ENCODE measurements at places on chromosomes 7 and 10.

DNA sequence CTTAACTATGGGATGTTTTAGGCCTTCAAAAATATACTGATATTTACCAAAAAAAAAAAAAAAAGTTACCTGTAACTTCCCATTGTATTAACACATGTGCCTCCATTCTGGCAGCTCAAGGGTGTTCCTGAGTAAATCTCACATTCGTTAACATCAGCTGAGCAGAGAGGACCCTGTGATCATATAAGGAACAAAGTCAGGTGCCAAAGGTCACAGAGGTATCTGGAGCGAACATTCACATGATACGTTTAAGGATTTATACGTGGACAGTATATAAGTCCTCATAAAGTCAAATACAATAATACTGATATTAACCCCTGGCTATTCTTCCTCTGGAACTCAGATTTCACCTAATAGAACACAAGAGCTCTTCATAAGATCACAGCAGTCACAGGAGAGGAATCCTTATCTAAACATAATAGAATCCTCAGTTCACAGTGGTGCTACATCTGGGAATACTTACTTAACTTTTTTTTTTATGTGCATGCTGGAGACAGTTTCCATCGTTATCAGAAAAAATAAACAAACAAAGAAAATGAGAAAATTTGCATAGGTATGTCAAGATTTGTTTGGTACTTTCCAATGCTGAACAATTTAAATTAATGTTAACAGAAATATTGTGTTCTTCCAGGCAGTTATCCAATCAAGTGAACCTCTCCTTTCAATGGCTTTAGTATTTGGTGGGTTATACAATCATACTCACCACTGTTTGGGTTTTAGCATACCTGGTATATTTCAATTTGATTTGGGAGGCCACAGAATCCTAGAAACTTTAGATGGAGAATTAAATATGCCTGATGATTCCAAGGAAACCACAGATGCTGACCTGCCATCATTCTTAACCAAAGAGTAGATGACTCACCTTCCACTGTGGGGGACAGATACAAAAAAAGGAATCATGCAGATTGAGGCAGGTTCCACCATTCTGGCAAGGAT is 6.6 kb downstream of the CUBN start:
- DNase-seq, result no peak

DNA sequence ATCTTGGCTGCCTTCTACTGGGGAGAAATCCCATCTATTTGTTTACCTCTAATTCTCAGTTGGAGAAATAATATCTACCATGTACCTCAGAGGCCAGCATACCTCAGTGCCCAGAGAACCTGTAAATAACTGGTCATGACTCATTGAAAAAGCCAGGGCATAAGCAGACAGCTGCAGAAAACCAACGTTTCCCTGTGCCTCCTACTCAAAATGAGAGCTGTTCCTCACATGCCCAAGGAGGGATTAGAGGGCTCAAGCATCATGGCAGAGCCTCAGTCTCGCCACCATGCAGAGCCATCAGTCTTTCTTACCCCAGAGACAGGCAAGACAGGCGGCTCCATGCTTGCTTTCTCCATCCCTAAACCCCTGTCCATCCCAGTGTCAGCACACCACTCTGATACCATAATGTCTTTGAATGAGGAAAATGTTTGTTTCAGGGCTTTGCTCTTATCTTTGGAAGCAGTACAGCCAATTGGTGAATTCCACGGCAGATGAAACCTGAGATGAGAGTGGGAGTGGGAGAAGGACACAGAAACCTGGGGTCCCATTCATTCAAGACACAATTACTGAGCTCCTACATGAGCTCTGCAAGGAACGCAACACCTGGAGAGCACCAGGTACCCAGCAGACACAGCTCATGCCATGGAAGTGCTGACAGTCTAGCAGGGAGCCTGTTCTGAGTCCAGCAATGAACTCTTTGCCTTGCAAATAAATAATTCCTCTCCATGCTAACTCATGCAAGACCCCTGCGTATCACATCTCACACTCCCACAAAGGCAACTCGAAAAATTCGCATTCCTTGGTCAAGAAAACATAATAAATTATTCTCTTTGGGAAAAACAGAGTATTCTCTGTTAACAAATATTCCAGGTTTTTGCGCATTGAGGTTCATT is 21.1 kb downstream of the PON1 start:
- no peak for DNase-seq

DNA sequence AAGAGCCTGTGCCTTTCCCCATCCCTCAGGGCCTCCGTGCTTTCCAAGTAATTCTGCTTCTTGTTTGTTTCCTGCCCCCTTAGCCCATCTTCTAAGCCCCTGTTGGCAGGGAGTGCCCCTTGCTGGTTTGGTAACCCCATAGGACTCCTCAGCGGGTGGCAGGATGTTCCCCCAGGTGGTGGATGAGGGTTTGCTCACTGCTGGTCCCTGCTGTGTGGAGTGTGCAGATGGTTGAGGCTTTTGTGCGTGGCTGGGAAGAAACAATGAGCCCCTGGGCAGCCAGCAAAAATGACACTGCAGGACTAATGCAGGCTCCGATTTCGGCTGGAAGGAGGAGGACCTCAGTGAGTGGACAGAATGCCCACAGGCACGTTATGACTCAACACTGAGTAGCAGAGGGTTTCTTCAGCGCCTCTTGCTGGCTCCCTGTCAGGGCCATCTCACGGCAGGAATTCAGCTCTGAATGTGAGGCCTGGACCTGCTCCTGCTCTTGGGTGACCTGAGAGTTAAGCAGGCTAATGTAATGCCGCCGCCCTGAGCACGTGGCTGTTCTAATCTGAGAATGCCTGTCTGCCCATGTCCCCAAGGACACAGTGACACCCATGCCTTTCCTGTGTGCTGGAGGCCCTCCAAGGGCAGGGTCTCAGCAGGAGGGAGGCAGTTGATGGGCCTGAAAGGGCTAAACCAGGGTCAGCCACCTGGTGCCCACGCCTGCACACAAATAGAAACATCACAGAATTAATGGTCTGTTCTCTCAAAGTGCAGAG is 16.6 kb downstream of the BAG3 start:
- DNase-seq, result peak; percentile 35

- no peak for DNase-seq
Measured at GRCh38 chr10:110481919-110482318, 15.8 kb upstream of the DUSP5 start.

GRCh38 chr7:34036972-34037792 is 131.8 kb downstream of the BMPER start:
- no peak for DNase-seq

DNA sequence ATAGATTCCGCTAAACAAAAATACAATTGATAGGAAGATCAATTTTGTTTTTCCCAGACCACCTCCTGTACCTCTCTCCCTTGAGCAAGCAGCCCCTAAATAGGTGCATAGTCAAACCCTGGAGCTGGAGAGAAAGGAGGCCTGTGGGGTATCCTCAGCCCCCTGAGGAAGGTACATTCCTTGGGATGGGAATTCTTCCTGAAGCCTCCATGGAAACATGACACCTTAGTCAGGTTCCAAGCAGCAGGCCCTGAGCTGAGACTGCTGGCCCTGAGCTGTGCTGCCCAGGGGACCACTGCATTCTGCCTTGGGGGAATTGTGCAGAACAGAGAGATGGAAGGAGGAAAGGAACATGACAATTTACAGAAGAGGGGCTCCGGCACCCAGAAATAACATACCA is 7.4 kb downstream of the HNRNPF start:
- DNase-seq, result no peak

GRCh38 chr7:26937939-26938623 is 73.7 kb upstream of the SKAP2 start:
- no peak for DNase-seq

DNA sequence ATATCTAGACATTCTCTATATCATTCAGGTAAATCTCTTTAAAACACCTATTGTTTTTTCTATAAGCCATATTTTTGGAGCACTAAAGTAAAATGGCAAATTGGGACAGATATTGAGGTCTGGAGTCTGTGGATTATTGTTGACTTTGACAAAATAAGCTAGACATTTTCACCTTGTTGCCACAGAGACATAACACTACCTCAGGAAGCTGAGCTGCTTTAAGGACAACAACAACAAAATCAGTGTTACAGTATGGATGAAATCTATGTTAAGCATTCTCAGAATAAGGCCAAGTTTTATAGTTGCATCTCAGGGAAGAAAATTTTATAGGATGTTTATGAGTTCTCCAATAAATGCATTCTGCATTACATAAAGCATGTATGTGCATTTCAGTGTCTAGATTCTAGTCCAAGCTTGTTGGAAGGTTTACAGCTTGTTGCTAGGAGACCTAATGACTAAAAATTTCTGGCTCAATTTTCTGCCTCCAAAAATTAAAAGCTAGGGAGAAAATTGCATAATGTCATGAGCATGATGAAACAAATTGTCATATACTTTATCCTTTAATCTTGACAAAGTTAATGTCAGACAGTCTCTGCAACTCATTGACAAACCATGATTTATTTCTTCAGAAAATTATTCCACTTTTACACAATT is 18.3 kb downstream of the LIPM start:
- DNase-seq, result no peak

- no peak for DNase-seq
Measured at GRCh38 chr7:16232273-16232672, 189.1 kb downstream of the CRPPA start.

DNA sequence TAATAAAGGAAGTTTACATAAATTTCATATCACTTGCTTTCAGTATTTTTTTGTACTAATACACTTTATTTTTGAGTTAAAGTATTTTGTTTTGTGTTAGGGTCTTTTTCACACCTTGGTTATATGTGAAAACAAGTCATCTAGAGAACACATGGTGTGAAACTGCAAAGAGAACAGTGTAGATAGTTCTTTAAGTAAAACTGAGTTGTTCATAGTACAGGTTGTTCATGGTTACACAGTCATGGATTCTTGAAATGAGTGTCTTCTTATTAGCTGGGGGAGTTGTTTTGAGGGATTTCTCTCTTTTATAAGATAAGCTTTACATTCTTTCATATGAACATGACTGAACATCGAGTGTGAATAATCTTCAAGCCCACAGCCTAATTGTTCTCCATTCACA is 244.2 kb downstream of the THSD7A start:
- no peak for DNase-seq

DNA sequence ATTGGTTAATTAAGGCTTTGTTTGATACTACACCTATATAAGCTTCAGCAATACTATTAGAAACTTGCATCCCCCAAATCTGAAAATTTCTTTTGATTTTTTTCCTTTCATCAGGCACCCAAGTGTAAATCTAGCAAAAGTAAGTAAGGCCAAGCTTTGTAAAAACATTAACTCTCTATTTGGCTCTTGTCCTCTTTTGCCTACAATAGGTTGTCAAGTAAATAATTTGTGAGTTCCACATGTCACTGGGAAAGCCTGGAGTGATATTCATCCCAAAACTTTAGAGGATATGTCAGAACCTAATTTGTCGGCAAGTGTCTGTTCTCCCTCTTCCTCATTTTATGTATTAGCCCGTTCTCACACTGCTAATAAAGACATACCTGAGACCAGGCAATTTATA is 492.4 kb downstream of the IPMK start:
- DNase-seq, result no peak

Data from hematopoietic multipotent progenitor cell treated with erythropoietin and hydrocortisone succinate and interleukin-3 and kit ligand, for 8 days (in vitro differentiated cells).